GM23338 (cell line): ENCODE measurements at places on chromosomes 1 and 21.

DNA sequence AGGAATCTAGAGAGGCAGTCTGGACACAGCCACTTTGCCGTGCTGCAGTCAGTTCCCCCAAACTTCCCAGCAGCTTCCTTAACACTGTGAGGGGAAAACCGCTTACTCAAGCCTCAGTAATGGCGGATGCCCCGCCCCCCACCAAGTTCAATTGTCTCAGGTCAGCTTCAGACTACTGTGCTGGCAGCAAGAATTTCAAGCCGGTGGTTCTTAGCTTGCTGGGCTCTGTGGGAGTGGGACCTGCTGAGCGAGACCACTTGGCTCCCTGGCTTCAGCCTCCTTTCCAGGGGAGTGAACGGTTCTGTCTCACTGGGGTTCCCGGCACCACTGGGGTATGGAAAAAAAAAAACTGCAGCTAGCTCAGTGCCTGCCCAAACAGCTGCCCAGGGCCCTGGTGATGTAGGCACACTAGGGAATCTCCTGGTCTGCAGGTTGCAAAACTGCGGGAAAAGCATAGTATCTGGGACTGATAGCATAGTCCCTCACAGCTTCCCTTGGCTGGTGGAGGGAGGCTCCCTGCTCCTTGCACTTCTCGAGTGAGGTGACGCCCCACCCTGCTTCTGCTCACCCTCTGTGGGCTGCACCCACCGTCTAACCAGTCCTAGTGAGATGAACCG, 23.7 kb upstream of the HFM1 start:
- H3K27ac ChIP-seq, result no peak overlapping the region
- no peaks in the 10 kb centered on the region for H3K4me1 ChIP-seq
- DNase-seq, result peak; percentile 71
- no peaks in the 10 kb centered on the region for H3K27me3 ChIP-seq
- H3K36me3 ChIP-seq, result no peaks in the 10 kb centered on the region
- H3K4me3 ChIP-seq, result peak overlapping the region; percentile 27; the same call in 1 of the 2 replicates

DNA sequence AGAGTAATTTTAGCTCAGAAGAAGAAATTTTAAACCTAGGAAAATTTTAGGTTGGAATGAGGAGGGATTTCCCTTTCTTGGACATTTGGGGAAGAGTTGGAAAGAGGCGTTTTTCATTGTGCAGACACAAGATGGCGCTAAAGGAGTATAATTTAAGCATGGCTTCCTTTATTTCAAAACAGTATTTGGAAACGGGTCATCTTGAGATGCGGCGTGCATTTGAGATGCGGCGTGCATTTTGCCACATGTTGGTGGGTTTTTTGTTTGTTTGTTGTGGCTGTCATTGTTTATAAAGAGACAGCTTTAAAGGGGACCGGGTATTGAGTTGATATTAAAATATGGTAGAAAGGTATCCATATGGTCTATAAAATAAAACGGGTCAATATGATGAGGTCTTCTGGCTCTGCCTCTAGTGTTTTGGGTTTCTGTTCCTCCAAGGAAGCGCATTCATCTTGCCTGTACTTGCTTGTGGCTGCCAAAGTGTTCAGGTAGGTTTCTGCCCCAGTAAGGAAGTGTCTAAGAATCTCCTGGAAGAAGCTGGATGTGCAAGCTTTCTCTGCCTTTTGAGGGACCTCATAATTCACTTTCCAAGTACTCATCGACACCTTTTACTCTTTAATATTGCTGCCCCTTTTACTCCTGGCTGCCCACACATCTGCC, 210.3 kb downstream of the SLC35F3 start:
- H3K27me3 ChIP-seq, result no peaks in the 10 kb centered on the region
- no peak overlapping the region for H3K27ac ChIP-seq
- no peaks in the 10 kb centered on the region; the same call in 1 of the 2 replicates for H3K4me1 ChIP-seq

GRCh38 chr21:40850071-40850470, 3.1 kb upstream of the DSCAM start:
- H3K4me3 ChIP-seq, result no peak overlapping the region
- no peak for DNase-seq
- peaks cover 28% of the 10 kb centered on the region for H3K27me3 ChIP-seq
- H3K4me1 ChIP-seq, result peaks cover 9% of the 10 kb centered on the region; the same call in 1 of the 2 replicates
- no peak overlapping the region for H3K27ac ChIP-seq

DNA sequence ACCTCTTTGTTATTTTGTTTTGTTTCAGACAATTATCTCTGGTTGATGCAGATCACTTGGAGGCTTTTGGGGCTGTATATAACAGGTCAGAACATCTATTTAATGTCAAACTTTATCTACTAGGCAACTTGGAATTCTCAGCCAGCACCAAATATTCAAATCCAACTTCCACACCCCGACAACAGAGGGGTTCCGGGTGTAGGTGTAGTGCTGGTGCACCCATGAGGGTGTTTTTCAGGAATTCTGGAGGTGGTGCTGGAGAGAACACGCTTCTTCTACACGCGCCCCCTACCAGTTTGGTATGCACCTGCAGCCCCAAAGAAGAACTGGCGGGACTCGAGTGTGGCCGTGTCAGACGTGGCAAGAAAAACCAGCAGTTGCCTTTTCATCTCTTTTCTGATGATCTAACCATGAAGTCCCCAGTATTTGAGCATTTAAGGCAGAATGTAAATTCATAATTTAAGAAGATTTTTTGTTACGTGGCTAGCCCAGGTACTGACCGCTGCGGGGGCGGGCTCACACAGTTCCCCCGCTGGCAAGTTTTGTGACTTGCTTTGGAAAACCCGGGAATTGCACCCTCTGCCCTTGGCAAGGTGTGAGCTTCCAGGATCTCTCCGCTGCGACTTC, 462 bp upstream of the TLCD4 start:
- peak overlapping the region; percentile 86 for H3K27ac ChIP-seq
- H3K27me3 ChIP-seq, result peaks cover 15% of the 10 kb centered on the region
- peak; percentile 92 for DNase-seq
- H3K36me3 ChIP-seq, result no peaks in the 10 kb centered on the region
- H3K4me3 ChIP-seq, result peak overlapping the region; percentile 93

GRCh38 chr1:182249201-182249676, 142.4 kb downstream of the GLUL start:
- DNase-seq, result no peak
- no peaks in the 10 kb centered on the region for H3K4me1 ChIP-seq
- H3K27ac ChIP-seq, result no peak overlapping the region
- no peaks in the 10 kb centered on the region for H3K36me3 ChIP-seq

DNA sequence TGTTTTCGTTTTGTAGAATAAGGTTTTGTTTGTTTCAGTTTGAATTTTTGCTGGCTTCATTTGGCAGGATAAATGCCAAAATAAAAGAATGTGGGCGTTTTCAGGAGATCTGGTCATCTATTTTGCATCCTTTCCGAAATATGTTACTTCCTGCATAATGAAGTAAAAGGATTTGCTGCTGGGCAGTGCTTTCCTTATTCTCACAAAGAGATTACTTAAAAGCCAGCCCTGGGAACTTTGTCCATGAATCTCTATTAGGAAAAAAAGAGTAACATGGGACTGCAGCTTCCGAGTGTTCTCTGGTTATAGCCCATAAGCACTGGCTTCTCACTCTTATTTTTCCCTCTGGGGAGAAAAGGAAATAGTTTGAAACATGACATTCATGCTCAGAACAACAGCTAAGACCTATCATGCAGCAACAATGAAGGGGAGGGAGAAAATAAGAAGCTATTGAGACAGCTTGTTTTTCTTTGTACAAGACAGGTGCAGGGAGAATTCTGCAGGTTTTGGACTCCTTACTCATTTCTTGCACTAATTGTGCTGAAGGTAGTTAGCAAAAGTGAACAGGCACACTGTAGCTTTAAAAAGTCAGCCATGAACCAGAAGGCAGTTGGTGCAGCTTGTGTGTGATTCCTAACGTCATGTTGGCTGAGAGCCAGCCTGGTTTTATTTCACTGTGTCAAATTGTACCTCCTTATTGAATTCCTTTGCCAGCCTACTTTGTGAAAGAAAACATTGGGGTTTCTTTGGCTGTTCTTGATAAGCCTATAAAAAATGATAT, at the start of gene SAMD13:
TSS of gene SAMD13 (plus strand) at position 705 of the 781 bp plus-strand sequence. CDS start 1,527 bp downstream, outside the sequence.
- H3K27ac ChIP-seq, result 0 out of 2 replicates have a peak within 1 kb of the TSS, but pooled peaks have one; percentile 27
- H3K4me1 ChIP-seq, result peaks cover 44% of the 10 kb centered on the region
- H3K36me3 ChIP-seq, result no peaks in the 10 kb centered on the region
- H3K4me3 ChIP-seq, result peak within 1 kb of the TSS; percentile 43

DNA sequence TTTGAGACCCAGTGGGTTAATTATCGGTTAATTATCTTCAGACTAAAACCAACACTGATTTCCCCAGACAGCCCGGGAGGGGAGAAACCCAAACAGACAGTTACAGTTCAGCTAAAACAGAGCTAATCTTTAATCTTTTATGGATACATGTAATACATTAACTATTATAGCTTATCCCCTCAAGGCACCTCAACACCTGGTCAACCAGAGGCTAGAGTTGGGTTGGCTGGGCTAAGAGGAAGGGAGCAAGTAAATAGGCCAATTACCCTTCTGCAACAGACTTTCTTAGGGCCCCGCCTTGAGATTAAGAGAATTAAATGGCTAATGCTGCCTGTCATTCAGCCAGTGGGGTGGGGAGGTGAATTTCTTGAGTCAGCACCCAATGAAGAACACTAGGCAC, 6.6 kb upstream of the MED18 start:
- H3K27ac ChIP-seq, result no peak overlapping the region
- no peaks in the 10 kb centered on the region for H3K4me1 ChIP-seq
- peak; percentile 20 for DNase-seq
- no peaks in the 10 kb centered on the region for H3K27me3 ChIP-seq

DNA sequence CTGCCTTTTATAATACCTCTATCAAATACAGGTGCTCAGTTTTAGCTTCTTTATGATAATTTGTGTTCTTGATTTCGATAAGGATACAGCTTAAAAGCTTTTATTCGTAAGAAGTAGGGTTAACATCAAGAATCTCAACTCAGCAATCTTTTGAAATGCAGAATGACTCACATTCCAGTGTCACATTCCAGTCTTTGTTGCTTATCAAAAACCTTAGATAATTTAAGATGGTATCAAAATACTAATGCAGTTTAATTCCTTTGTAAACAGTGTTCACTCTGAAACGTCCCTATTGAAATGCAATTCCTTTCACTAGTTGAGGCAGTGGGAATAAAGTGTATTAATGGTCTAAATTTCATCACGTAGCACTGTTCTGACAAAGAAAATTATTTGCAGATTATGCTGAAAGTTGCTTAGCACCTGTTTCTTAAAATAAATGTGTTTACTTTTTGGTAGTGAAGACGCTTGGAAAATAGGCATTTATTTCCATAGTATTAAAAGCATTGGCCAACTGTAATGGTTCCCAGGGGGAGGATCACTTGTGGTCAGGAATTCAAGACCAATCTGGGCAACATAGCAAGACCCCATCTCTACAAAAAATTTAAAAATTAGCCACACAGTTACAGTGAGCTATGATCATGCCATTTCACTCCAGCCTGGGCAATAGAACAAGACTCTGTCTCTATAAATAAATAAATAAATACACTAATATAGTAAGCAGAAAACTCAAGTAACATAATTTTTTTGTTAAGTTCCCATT, 10.1 kb upstream of the CNN3 start:
- H3K4me1 ChIP-seq, result peaks cover 34% of the 10 kb centered on the region
- H3K36me3 ChIP-seq, result no peaks in the 10 kb centered on the region
- DNase-seq, result peak; percentile 68
- no peak overlapping the region for H3K27ac ChIP-seq

DNA sequence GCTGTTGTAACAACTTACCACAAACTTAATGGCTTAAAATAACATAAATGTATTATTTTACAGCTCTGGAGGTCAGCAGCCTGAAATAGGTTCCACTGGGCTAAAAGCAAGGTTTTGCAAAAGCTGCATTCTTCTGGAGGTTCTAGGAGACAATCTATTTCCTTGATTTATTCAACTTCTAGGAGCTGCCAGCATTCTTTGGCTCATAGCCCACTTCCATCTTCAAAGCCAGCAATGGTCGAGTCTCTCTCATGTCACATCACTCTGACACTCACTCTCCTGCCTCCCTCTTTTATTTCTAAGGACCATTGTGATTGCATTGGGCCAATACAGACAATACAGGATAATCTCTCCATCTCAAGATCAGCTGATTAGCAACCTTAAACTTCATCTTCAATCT, 15.1 kb upstream of the FOXJ3 start:
- no peak overlapping the region for H3K4me3 ChIP-seq
- no peaks in the 10 kb centered on the region for H3K36me3 ChIP-seq
- DNase-seq, result no peak
- H3K27ac ChIP-seq, result no peak overlapping the region

- H3K27ac ChIP-seq, result no peak overlapping the region
- no peaks in the 10 kb centered on the region for H3K4me1 ChIP-seq
- no peaks in the 10 kb centered on the region for H3K36me3 ChIP-seq
- no peaks in the 10 kb centered on the region for H3K27me3 ChIP-seq
- H3K4me3 ChIP-seq, result no peak overlapping the region
- DNase-seq, result no peak
Measured at GRCh38 chr21:44525391-44526095, 14.5 kb downstream of the KRTAP10-1 start.

- H3K27me3 ChIP-seq, result no peaks in the 10 kb centered on the region
- no peak overlapping the region for H3K27ac ChIP-seq
- DNase-seq, result no peak
- peaks cover 22% of the 10 kb centered on the region for H3K4me1 ChIP-seq
- no peak overlapping the region for H3K4me3 ChIP-seq
Measured at GRCh38 chr1:159647616-159648015, 60.0 kb downstream of the APCS start.

- peaks cover 35% of the 10 kb centered on the region for H3K4me1 ChIP-seq
- H3K27me3 ChIP-seq, result no peaks in the 10 kb centered on the region
- H3K4me3 ChIP-seq, result no peak overlapping the region
- H3K27ac ChIP-seq, result 0 out of 2 replicates have a peak overlapping the region, but pooled peaks have one; percentile 20
- H3K36me3 ChIP-seq, result no peaks in the 10 kb centered on the region
Measured at GRCh38 chr1:93595266-93595665, 86.4 kb downstream of the BCAR3 start.

DNA sequence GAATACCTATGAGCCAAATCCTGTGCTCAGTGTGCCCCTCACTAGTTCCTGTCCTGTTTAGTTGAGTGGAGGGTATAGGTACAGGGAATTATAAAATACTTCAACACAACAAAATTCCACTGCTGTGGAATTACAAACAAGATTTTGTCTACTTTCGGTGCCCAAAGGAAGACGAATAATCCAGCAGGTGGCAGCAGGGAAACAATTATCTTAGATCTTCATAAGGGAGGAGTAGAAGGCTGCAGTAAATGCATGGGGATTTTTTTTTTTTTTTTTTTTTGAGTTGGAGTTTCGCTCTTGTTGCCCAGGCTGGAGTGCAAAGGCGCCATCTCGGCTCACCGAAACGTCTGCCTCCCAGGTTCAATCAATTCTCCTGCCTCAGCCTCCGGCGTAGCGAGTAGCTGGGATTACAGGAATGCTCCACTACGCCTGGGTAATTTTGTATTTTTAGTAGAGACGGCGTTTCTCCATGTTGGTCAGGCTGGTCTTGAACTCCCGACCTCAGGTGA, 2.0 kb upstream of the PIP5K1A start:
- H3K36me3 ChIP-seq, result no peaks in the 10 kb centered on the region
- H3K4me1 ChIP-seq, result peaks cover 6% of the 10 kb centered on the region
- H3K4me3 ChIP-seq, result no peak overlapping the region
- peak overlapping the region; percentile 69 for H3K27ac ChIP-seq

- no peak for DNase-seq
- H3K27ac ChIP-seq, result no peak overlapping the region
- H3K36me3 ChIP-seq, result no peaks in the 10 kb centered on the region
- H3K4me3 ChIP-seq, result no peak overlapping the region
Measured at GRCh38 chr1:240597153-240597745, 14.7 kb downstream of the GREM2 start.

GRCh38 chr1:168550971-168551370, 7.2 kb upstream of the XCL2 start:
- no peak overlapping the region for H3K27ac ChIP-seq
- DNase-seq, result no peak
- no peaks in the 10 kb centered on the region for H3K36me3 ChIP-seq
- H3K27me3 ChIP-seq, result no peaks in the 10 kb centered on the region
- H3K4me3 ChIP-seq, result no peak overlapping the region

- peaks cover 8% of the 10 kb centered on the region; the same call in 1 of the 2 replicates for H3K36me3 ChIP-seq
- H3K27ac ChIP-seq, result no peak overlapping the region
- no peak for DNase-seq
- H3K4me1 ChIP-seq, result 0 out of 2 replicates have a peak, but pooled peaks cover 6% of the 10 kb centered on the region
- H3K4me3 ChIP-seq, result no peak overlapping the region
Measured at GRCh38 chr1:12344596-12345349, 114.9 kb downstream of the VPS13D start.
